ENCODE measurements at places on chromosomes 5 and 9.

GRCh38 chr5:6169660-6170059, 208.7 kb downstream of the MED10 start:
- DNase-seq = no peak

- peak; percentile 16 for DNase-seq
These were observed 1242.3 kb upstream of the WWC1 start for GRCh38 chr5:167049043-167049663.

DNA sequence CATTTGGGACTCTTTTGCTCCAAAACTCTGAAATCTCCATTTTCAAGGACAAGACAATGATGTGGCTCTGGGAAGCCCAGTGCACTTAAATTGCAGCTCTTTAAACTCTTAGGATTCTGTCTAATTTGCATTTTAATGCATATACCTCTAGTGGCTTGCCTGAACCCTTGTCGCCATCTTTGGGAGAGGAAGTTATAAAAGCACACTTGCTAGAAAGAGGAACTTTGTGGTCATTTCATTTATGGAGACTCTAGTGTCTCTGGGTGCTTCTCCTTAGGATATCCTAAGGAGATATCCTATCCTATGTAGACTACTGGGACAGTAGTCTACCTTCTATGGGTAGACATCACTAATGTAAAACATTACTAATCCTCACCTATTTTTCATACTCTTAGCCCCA, 77.3 kb upstream of the SLC1A3 start:
- DNase-seq = no peak

GRCh38 chr9:72473474-72474261, 47.7 kb upstream of the TMC1 start:
- peak; percentile 70 for DNase-seq

- peak; percentile 36 for DNase-seq
These were observed 126.8 kb downstream of the EHMT1 start for GRCh38 chr9:137745541-137745991.

DNA sequence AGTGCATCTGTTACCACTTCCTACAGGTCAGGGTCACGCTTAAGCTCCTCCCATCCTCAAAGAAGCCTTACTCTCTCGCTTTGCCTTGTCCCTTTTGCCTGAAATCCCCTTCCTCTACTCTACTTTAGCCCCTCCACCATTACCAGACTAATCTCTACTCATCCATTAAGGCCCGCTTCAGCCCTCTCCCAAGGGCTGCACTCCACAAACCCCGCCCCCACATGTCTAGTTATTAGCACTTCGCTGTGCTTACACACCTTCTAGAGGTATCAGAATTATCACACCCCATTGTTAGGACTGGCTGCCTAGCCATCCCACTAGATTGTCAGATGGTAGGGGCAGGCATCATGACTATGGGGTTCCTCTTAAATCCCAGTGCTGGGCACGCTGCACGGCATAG, 565.7 kb upstream of the WWC1 start:
- DNase-seq = no peak

GRCh38 chr5:180214870-180215770, 6.1 kb upstream of the RASGEF1C start:
- DNase-seq = no peak
